Suppressor macrophage treated with lipopolysaccharide for 1 hour (primary cell): ENCODE measurements at places on chromosomes 13 and 19.

GRCh38 chr13:101697745-101698144 is 245.3 kb downstream of the ITGBL1 start:
- no peak for DNase-seq

GRCh38 chr19:35395382-35396199 is 24.7 kb downstream of the GPR42 start:
- peak; percentile 36 for DNase-seq

DNA sequence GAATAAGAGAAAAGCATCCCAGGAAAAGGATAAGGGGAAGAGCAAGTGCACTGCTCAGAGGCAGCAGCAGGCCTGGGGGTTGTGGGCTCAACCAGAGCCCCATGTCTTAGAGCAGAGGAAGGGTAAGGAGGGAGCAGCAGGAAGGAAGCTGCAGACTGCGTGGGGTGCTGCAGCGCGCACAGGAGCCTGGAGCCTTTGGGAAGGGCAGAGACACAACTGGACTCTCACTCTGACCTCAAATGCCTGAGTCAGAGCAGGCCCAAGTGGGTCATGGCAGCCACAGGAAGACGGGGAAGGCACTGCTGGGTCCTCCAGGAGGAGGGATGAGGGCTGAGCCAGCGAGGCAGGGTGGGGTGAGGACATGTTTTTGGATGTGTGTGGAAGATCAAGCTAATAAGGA is 31.6 kb downstream of the SIGLEC7 start:
- DNase-seq, result no peak

DNA sequence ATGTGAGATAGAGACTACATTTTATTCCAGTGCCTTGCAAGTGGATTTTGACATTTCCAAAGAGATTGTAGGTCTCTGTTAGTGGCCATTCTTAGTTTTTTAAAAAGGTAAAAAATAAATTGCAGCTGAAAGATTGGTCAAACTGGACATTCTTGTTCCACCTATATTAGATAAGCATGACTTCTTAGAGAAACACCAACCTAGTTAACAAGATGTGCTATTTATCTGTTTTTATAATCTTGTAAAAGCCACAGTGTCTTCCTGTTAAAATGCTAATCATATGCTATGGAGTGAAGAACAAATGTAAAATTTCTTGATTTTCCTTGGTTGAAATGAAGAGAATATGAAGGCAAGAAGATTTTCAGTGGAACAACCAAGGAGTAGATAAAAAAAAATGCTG is 33.4 kb upstream of the GPR183 start:
- no peak for DNase-seq

GRCh38 chr13:32940601-32941000 is 75.6 kb upstream of the KL start:
- no peak for DNase-seq
